ENCODE measurements at places on chromosomes 13 and 19.

DNA sequence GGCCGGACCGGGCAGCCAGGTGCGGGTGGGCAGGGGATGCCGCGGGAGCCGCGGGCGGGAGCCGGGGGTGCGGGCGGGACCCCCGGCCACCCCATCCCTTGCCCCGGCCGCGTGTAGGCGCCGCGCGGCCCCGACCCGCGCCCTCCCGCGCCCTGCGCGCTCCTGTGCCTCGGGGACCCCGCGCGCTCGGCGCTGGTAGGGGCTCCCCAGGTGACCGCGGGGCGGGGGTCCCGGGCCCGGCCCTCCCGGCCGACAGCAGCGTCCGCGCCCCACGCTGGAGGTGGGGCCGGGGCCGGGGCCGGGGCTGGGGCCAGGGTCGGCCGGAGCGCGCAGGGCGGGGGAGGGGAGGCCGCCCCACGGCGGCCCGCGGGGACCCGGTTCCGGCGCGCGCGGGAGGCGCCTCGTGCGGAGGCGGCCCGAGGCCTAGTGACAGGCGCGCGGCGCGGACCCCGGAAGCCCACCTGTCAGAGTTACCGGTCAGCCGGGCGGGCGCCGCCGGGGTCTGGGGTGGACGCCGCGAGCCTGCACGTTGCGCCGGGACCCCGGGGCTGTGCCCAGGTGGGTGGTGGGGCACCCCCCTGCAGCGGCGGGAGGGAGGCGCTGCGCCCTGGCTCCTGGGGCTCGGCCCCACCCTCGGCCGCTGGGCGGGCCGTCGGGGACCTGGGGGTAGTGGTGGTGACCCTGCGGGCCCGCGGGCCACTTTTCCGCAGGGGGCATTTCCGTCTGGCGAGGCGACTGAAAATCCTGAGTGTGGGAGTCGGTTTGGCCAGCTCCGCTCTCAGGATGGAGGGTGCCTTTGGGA, 518 bp downstream of the TFDP1 start:
- no peak for DNase-seq

DNA sequence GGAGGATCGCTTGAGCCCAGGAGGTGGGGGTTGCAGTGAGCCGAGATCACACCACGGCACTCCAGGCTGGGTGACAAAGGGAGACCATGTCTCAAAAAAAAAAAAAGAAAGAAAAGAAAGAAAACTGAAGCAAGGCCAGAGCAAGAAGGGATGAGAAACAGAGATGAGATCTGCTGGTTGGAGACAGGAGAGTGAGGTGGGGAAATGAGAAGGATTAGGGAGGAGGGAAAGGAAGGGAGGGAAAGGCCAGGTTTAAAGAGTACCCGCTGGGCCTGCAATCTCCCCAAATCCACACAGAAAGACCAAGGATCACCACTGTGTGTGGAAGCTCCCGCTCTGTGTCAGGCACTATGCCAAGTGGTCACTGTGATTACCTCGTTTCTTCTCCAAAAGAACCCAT, 16.3 kb upstream of the LYPD3 start:
- DNase-seq = no peak

DNA sequence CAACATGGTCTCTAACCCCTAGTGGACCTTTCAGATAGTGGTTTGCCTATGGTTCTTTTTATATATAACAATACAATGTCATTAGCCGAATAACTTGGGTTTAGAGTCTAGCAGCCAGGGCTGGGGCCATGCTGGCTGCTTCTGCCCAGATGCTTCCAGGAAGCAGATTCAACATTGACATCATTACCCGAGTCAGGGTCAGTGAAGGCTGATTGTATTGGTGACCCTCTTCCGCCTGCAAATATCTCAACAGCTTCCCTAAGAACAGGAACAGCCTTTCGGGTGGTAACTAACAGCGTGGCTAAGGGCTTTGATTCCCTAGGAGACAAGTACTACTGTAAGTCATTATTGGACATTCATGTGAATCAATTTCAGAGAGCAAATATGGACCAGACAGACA, 476.4 kb downstream of the UQCRFS1 start:
- DNase-seq = no peak

DNA sequence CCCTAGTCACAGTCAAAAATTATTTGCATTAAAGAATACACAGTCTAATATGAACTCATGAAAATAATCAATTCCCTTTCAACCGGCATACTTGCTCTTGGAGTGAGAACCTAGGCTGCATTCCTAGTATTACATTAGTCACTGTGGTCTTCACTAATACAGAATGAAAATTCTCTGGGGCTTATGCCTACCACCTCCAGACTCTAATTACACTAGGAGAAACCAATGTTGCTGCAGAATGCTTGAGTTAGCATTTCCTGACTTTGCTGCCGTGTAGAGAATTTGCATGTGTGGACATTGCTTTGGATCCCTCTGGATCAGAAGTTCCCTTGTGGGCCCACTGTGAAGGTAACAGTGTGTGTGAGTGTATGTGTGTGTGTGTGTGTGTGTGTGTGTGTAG, 87.8 kb downstream of the CCNA1 start:
- no peak for DNase-seq

GRCh38 chr13:27622102-27622820, 569 bp downstream of the POLR1D start:
- no peak for DNase-seq

Measured in T-cell (primary cell).